ENCODE measurements at places on chromosomes 6 and 20.
A peak's percentile ranks its signal among the peaks of the same experiment; 100 is the strongest.

DNA sequence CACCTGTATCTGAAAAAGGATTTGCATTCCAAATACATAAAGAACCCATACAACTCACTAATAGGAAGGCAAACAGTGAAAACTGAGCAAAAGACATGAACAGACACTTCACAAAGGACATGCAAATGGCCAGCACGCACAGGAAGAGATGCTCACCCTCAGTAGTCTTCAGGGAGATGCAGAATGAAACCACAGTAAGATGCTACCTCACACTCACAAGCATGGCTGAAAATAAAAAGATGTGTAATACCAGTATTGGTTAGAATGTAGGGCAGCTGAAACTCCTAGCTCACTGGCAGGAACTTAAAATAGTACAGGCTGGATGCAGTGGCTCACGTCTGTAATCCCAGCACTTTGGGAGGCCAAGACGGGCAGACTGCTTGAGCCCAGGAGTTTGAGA is 64.6 kb downstream of the SNX5 start:
- DNase-seq = no peak

DNA sequence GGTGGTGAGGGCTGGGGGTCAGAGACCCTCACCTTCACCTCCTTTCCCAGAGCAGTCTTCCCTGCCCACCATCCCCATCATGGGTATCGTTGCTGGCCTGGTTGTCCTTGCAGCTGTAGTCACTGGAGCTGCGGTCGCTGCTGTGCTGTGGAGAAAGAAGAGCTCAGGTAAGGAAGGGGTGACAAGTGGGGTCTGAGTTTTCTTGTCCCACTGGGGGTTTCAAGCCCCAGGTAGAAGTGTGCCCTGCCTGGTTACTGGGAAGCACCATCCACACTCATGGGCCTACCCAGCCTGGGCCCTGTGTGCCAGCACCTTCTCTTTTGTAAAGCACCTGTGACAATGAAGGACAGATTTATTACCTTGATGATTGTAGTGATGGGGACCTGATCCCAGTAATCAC is 2.1 kb downstream of the HLA-G start:
- DNase-seq = no peak

- DNase-seq = peak; percentile 91
Measured at GRCh38 chr6:157823001-157823527, at the start of gene SNX9. SNX9 (plus strand) TSS chr6:157823246; CDS start chr6:157823435, 189 bp downstream.

GRCh38 chr6:35543459-35544193 is 30.9 kb upstream of the TULP1 start:
- no peak for DNase-seq

GRCh38 chr6:26224940-26225847 is 138.0 kb downstream of the HFE start:
- peak; percentile 91 for DNase-seq

DNA sequence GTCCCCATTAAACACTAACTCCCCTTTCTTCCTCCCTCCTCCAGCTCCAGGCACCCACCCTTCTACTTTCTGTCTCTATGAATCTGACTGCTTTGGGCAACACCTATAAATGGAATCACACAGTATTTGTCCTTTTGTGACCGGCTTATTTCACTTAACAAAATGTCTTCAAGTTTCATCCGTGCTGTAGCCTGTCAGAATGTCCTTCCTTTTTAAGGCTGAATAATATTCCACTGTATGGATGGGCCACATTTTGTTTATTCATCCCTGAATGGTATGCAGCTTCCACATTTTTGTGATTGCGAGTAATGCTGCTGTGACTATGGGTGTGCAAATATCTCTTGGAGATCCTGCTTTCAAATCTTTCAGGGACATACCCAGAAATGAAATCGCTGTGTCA is 28.4 kb downstream of the BMP7 start:
- DNase-seq = no peak

DNA sequence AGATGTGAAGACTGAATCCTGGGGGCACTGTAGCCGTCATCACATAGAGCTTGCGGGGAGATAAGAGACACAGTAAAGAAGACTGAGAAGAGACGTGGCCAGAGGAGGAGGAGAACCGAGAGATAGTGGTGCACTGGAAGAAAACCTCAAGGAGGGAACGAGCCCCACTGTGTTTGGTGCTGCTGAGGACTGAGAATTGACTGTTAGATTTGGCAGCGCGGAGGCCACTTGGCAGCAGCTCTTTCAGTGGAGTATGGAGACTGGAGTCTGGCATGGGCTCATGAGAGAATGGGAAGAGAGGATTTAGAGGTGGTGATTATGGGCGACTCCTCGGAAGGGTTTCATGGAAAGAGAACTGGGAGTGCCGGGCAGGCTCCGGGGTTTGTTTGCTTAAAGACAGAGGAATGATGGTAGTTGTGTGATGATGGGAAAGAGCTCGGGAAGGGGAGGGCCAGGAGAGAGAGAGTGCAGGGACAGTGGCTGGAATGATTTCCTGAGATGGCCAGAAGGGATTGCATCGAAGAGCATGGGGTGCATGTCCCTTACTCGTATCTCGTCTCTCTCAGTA is 18.0 kb downstream of the CDYL start:
- no peak for DNase-seq

DNA sequence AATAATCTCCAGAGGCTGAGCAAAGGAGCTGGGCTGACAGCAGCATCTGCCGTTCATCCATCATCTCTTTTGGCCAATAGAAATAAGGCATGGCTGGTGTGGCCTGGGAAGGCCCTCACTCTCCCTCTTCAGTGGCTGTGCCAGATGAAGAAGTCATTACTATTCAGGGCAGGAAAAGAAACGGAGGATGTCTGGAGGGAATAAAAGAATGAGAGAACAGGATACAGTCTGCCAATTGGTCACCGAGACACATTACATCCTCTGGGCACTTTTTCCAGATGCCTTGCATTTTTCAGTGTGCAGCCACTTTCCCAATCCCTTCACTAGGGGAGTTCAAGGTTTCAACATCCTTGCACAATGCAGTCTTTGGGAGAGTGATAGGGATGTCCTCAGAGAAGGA is 32.2 kb upstream of the VGLL2 start:
- no peak for DNase-seq

DNA sequence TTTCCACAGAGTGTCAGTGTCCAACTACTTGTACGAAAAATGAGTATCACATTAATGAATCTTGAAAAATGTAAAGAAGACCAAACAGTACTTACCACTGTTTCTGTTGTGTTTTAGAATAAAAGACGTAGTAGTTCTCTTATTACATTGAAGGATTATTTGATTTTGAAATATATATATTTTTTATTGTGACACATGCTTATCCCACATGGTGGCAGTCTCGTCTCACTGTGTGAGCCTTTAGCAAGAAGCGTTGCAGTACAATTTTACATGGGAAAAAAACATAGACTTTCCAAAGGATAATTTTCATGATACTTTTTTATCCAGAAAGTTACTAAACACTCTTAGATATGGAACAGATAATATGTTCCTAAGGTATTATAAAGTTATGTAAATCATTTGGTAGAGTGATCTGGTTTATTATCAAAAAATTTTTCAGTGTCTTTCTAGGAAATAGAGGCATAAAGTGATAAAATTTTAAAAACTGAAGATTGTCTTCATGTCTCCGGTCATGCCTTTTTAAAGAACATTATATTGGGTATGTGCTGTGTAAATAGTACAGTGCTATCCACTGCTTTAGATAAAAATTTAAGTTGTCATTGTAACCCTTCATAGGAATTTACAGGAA is 117.5 kb upstream of the SAMD5 start:
- peak; percentile 10 for DNase-seq

- DNase-seq = peak; percentile 39
Measured at GRCh38 chr20:62776692-62777527, 19.4 kb upstream of the MRGBP start.

DNA sequence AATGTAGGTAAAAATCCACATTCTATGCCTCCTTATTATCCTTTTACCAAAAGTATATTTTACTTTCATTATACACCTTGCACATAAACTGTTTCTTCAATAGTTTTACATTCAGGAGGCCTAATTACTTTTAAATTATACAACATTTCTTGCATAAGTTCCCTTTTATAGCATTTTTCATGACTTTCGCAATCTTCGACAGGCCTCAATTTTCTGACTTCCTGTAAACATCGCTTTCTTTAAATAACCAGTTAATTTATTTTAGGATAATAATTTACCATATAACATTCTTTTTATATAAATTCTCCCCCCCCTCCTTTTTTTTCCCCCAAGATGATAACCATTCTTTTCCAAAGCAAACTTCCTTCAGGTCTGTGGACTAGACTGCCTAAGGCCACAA is 9.2 kb downstream of the SLC35A1 start:
- DNase-seq = no peak

- DNase-seq = no peak
Measured at GRCh38 chr20:50930139-50930975, 880 bp downstream of the ADNP start.

- DNase-seq = no peak
Measured at GRCh38 chr6:125944434-125944816, 12.1 kb upstream of the HINT3 start.

- DNase-seq = no peak
Measured at GRCh38 chr6:155245831-155246230, 18.0 kb upstream of the CLDN20 start.

- DNase-seq = no peak
Measured at GRCh38 chr6:167579806-167580618, 246.7 kb upstream of the AFDN start.

GRCh38 chr20:37521061-37521771 is at the start of gene NNAT:
NNAT (plus strand) TSS chr20:37521250; CDS start chr20:37521332, 82 bp downstream.
- DNase-seq = no peak

- DNase-seq = no peak
Measured at GRCh38 chr6:138307352-138307751, 70.4 kb upstream of the SMIM28 start.

DNA sequence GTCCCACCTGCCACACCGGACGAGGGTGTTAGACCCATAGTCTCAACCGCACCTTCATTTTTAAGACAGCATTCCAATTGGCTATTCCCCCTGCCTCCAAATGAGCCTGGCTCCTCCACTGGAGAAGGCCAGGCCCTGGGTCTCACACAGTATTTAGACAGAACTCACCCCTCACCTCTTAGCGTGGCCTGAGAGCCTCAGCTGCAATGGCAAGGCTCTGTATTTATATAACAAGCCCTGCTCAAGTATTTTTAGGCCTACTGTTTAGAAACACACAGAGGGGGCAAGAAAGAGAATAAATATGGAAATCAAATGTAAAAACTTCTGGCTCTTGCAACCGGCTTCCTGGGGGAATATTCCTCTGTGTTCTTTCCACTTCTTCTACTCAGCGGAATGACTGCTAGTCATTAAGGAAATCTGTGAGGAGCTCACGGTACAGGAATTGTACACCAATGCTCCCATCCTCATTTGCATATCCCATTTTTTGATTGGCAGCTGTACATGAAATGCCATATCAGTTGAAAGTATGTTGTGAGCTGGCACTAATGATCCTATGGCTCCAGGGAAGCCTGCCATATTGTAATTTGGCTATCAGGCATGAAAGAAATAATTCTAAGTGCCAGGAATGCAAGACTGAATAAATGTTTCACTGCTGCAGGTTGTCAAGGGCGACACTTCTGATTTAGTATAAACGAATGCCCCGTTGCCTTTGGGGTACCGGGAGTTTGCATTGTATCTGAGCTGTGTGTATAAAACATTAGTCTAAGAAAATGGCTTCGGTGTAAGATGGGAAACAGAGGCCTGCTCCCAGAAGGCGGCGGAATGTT is 207.5 kb downstream of the ZNF217 start:
- DNase-seq = no peak

Measured in foreskin fibroblast (primary cell).